ENCODE measurements at places on chromosomes 1 and 21.

DNA sequence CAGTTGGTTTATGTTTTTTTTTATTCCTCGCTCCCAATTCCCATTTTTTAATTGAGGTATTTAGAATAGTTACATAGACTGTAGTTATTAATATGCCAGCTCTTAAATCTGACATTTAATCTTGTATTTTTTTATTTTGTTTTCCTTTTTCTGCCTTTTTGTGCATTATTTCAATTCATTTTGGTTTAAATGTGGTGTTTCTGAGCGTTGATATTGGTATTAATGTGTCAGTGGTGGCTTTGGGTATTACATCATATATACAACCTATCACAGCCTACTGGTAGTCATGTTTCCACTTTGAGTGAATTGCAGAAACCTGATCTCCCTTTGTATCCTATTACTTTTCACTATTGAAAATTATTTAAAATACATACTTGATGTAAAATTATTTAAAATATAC lies 1027.3 kb downstream of the KCNT2 start:
- no peak for DNase-seq

DNA sequence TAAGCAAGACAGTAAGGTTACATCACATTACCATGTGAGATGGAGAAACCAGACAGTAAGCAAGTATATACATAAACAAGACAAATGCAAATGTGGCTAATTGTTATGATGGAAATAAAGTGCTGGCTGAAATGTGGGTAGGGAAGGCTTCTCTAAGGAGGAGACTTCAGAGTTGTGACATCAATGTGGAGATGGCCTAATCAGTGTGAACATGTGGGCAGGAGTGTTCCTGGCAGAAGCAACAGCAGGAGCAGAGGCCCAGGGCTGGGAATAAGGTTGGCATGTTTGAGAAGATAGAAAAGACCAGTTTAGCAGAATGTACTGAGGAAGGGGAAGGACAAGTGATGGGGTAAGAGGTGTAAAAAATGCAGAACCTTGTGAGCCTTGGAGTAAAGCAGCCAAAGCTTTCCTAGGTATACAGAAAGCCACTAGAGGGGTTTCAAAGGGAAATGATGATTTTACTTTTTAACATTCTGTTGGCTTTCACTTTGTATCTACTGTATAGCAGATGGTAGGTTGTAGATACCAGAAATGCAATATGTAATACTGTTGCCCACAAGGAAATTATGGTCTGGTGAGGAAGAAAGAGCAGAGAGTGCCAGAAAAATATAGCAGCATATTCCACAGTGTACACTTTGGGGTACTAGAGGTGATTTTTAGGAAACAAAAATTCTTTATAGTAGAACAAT lies 197.4 kb downstream of the FGGY start:
- no peak for DNase-seq

GRCh38 chr1:5965586-5966131 lies 26.6 kb downstream of the NPHP4 start:
- no peak for DNase-seq

GRCh38 chr1:19735440-19736127 lies 64.1 kb downstream of the TMCO4 start:
- no peak for DNase-seq

DNA sequence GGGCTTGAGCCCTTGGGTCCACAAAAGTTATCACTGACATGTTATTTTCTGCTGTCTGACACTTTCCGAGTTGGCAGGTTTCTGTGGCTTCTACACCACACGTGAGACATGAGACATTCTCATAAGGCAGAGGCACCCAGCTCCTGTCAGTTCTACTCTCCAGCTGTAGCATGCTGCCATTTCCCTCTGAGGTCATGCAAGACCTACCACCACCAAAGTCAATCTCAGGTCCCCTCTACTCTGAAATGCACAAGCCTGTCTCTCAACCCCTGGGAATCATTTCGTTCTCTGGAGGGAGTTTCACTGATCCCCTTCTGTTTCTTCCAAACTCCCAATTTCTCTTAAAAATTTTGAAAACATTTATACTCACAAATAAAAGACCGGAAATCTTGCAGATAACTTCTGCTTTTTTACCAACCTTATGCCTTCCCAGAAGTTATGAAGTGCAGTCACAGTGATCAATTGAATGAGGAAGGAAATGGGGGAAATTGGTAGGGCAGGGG lies 39.5 kb upstream of the CR2 start:
- no peak for DNase-seq

- DNase-seq = no peak
Observed at GRCh38 chr1:225731491-225731890, 46.1 kb upstream of the SRP9 start.

DNA sequence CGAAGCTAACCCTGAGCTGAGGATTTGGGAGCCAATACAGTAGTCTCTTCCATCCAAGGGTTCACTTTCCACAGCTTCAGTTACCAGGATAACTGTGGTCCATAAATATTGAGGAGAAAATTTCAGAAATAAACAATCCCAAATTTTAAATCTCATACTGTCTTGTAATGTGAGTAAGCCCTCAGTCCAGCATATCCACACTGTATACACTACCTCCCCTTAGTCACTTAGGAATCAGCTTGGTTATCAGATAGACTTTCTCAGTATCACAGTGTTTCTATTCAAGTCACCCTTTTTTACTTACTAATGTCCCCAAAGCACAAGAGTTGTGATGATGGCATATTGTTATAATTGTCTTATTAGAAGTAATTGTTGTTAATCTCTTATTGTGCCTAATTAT lies 102.3 kb upstream of the GNG12 start:
- DNase-seq = no peak

DNA sequence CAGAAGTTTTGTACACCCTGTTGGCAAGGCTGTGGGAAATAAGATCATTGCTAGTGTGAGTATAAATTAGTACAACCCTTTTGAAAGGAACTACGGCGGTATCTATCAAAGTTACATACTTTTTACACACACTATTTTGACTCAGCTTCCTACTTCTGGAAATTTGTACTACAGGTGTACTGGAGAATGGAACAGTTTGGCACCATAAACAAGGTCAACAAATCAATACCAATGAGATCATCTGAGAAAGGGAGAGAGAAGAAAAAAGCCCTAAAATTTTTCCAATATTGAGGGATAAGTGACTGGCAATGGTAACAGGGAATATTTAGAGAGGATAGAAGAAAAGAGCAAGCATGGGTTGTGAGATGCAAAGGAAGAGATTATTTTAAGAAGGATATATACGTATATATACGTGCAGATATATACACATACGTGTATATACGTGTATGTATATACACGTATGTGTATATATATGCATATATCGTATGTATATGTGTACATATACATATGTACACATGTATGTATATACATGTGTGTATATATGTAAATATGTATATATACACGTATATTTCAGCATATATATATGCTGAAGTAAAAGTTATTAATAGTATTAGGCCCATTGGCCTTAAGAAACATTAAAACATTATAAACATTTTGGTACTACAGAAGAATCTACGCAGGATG lies 27.6 kb downstream of the KLHL20 start:
- no peak for DNase-seq

DNA sequence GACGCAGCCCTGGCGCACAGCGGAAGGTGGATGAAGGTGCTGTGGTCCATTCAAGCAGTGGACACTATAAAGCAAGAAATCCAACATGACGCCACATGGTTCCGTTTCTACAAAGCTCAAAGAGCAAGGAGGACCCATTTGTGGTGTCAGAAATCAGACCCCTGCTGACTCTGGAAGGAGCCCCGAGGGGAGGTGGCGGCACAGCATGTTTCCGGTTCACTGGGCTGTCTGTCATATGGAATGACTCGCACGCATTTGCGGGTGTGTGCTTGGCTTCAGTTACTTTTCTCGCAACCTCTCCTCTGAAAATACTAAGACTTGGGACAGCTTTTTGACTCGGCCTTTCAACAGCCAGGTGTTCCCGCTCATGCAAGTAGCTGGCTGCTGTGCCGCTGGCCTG lies 29.1 kb upstream of the LRRC47 start:
- DNase-seq = no peak

- DNase-seq = no peak
Observed at GRCh38 chr1:119083980-119084379, 56.5 kb downstream of the WARS2 start.

DNA sequence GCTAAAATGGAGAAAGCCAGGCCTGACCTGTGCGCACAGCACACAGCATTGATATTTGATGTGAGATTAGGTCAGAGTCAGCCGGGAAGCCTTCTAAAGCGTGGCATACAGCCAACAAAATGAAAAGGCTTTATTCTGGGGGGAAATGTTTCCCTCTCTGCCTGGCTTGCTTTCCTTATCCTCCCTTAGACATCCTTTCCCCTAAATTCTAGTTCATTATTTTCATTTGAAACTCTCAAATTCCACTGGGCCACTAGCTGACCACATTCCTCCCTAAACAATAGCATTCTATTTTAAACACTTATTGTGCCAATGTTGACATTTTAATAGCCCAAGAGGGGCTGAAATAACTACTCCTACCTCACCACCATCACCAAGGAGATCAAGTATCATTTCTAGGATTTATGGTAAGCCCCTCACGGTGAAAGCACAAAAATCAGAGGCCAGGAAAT lies 49.4 kb downstream of the LEPR start:
- DNase-seq = no peak

DNA sequence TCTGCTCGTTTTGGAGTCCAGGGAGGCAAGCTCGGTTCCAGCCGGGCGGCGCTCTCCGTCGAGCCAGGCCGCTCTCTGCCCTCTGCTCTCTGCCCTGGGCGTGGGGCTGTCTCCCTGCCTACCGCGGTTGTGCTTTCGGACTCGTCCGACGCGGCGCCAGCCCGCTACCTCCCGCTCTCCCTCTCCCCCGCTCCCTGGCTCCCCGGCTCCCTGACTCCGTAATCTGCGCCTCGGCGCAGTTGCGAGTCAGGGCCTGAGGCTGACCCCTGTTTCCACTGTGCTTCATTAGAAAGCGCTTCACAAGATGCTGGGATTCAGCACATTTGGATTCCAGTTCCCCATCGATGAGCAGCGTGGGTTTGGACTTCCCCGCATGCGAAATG lies 2.2 kb downstream of the SOX13 start:
- no peak for DNase-seq

- DNase-seq = no peak
Observed at GRCh38 chr21:14767192-14767852, 221.2 kb upstream of the SAMSN1 start.

GRCh38 chr21:34715985-34716596 lies 47.3 kb downstream of the CLIC6 start:
- no peak for DNase-seq

- DNase-seq = peak; percentile 74
Observed at GRCh38 chr1:156797212-156797871, 19.3 kb downstream of the SH2D2A start.

GRCh38 chr1:159274631-159275030 lies 27.5 kb upstream of the FCER1A start:
- DNase-seq = no peak

- DNase-seq = no peak
Observed at GRCh38 chr1:155141749-155142148, 1.4 kb upstream of the DPM3 start.

GRCh38 chr1:80462006-80462405 lies 1338.7 kb upstream of the ADGRL2 start:
- DNase-seq = no peak

DNA sequence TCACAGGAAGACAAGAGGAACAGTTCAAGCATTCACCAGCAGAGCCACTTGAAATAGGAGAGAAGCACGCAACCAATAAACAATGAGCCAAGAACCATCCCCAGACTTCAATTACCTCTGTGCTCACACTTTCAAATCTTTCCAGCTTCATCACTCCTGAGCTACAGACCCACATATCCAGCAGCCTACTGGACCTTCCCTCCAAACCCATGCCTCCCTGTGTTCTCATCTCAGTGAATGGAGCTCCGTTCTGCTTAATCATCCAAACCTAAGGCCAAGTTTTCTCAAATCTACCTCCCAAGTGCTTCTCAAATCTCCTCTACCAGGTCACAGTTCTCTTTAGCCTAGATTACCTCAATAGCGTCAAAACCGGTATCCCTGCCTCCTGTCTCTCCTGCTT lies 3.7 kb downstream of the PEF1 start:
- DNase-seq = no peak

DNA sequence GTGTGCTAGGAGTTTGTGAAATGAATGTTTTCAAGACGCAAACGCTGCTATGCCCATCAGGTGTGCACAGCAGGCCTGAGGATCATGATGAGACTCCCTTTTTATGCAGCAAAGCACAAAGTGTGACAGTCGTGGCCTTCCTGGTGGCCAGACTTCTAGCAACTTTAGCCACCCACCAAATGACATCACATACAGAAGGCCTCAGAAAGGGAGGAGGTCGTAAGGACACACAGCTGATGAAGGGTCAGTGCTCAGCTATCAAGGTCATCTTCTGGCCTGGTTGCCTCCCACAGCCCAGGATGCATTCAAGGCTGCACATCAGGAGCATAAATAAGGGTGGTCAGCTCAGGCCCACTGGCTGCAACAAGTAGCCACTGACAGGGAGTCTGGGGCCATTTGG lies 36.6 kb downstream of the BMP8A start:
- DNase-seq = no peak

DNA sequence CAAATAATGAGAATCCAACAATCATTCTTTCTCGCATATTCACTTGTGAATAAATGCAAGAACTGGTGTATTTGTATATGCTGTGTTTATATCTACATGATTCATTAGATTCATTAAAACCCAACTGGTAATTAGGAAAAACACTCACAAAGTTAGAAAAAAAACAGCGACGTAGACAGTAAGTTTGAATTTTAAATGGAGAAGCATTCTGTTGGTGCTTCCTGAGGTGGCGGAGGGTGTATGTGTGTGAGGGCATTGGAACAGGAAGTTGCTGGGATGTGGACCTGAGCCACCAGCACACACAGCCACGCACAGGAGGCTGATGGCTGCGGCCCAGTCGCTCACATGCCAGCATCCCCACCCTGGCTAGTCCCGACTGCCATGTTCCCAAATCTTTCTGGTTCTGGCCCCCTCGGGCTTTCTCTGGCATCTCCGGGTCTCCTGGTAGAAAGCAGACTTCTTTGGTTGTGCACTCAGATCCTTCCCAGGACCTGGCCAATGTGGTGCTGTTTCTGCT lies 121.6 kb upstream of the IRF2BP2 start:
- DNase-seq = no peak

DNA sequence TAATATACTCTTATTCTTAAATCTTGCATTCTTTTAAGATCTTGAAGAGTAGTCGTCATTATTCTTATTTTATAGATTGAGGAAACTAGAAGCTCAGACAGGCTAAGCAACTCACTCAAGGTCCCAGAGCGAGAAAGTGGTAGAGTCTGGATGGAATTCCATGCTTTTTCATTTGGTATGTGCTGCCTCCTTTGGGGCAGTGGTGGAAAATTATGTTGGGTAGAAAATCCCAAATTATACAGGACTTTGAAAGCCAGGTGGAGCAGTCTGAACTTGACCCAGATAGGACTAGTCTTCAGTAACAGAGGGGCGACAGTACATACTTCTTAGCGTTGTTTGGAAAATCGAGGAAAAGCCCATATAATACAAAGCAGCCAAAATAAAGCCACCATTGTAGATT lies 205.6 kb downstream of the ATG4C start:
- no peak for DNase-seq

DNA sequence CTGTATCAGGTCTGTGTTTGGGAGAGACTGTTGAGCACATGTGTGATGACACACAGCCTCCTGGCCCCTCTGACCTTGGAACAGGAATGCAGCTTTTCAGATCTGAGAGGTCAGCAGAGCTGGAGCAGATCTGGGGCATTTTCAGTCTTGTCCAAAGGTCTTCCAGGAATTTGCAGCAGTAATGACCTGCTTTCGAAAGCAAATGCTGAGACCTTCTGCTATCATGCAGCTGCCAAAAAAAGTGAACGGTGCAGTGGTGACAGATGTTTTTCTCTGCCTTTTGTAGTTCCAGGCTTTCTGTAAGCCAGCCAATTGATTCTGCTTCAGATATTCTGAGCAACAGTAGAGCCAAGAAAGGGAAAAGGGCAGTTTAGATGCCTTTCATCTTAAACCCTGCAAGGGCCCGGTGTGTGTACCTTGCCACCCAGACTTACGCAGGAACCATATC lies 137.8 kb upstream of the COA6 start:
- no peak for DNase-seq
